ENCODE measurements at places on chromosomes 16 and 17.

DNA sequence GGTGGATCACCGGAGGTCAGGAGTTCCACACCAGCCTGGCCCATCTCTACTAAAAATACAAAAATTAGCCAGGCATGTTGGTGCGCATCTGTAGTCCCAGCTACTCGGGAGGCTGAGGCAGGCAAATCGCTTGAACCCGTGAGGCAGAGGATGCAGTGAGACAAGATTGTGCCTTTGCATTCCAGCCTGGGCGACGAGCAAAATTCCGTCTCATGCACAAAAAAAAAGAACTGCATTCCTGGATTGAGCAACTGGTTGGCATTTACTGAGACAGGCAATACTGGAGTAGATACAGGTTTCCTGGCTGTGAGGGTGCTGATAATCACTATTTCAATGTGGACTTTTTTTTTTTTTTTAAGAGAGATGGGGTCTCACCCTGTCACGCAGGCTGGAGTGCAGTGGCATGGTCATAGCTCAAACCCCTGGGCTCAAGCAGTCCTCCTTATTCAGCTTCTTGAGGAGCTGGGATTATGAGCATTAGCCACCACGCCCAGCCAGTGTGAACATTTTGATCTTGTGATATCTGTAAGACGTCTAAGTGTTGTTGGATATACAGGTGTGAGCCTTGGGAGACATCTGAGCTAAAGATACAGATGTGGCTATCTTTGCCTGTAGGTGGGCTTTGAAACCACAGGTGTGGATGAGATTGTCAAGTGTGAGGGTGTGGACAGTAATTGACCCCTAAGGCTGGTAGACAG, 5.8 kb downstream of the CYB5D2 start:
- DNase-seq: no peak

DNA sequence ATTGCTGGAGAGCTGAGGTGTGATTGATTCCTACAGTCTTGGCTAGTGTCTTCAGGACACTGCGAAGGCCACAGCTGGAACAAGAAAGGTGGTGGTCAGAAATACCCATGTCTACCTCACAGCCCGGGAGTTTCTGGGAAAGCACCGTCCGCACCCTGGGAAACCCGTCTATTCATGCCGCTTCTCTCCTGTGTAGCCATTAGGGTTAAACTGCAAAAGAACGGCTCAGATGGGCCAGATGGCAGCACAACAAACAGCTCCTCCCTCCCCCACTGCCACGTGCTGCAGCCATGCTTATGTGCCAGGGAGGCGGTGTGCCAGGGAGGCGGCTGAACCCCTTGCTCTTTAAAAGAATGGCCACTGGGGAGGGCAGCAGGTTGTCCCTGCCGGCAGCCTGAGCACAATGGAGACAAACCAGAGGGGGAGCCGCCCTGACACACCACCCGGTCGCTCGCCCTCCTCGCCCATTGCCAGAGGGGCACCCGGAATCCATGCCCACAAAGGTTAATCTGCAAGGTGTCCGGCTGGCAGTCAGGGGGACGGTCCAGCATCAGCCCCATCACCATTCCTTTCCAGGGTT, 65.2 kb downstream of the CYTH1 start:
- DNase-seq: peak; percentile 73

DNA sequence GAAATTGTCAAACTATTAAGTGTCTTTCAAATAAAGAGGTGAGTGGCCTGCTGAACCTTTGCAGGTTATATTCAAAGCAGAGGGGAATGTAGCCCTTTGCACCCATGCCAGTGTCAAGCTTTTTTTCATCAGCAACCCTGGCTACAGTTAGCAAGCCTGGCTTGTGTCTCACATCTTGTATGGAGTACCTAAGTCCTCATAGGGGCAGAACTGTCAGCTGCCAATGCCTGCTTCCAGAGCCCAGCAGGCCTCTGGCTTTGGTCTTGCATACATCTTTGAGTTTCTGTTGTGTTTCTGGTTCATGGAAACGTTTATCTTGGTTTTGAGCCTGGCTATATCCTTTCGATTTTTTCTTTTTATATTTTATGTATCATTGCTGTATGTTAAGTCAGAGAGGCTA, 26.8 kb downstream of the REXO5 start:
- no peak for DNase-seq

GRCh38 chr17:55726440-55726839, 3.8 kb upstream of the TMEM100 start:
- no peak for DNase-seq

DNA sequence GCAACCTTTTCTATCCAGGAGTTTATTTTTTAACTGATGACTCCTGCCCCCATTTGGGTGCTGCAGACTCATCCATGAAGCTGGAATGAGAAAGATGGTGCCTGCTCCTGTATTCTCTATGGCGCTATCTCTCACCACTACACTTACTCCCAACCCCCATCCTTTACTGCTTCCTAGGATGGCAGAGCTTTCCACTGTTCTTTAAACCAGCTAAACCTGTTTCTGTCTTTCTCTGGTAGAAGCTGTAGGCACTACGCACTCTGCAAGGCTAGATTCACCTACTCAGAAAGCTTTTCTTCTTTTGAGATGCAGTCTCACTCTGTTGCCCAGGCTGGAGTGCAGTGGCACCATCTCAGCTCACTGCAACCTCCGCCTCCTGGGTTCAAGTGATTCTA, 47.0 kb downstream of the ADAMTS18 start:
- peak; percentile 60 for DNase-seq

DNA sequence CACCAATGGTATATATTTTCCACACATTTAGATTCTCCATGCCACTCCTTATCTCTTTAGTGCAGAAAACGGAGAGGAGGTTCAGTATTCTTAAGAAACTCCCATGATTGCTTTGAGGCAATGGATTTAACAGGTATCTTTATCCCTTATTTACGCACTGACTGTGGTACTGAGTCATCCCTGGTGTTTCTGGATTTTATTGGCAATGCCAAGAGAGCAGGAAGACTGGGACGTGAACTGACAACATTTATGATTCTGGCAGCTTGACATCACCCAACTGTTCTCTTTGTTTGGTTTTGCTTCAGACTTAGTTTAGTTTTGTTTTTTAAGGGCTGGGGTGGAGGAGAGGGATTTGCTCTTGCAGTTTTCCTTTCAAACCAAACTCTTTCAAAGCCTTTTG, 131.4 kb downstream of the WWOX start:
- no peak for DNase-seq

DNA sequence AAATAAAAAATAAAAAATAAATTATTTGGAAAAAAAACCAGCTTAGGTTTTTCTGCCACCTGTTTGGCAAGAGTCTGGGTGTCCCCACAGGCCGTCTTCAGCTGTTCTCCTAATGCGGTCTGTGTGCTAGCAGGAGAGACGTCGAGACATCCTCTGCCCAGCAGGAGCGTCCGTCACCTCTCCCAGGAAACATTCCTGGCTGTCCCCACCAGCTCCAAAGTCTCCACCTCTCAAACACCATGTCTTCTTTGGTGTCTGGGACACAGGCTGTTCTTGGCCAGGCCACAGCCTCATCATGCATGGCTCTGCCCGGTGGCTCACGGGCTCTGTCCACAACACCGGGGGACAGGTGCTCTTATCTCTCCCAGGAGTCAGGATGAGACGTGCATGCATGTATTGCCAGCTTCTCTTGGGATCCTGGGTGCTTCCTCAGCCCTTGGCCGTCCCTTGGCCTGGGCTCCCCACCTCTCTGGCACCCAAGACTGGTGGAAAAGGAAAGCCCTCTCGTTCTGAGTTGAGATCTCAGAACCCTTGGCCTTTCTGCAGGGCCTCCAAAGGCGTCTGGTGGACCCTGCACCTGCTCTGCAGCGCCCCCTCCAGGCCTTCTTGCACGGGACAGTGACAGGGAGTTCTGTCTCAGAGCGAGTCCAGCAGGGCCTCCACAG, 84.9 kb upstream of the CBX4 start:
- peak; percentile 4 for DNase-seq

DNA sequence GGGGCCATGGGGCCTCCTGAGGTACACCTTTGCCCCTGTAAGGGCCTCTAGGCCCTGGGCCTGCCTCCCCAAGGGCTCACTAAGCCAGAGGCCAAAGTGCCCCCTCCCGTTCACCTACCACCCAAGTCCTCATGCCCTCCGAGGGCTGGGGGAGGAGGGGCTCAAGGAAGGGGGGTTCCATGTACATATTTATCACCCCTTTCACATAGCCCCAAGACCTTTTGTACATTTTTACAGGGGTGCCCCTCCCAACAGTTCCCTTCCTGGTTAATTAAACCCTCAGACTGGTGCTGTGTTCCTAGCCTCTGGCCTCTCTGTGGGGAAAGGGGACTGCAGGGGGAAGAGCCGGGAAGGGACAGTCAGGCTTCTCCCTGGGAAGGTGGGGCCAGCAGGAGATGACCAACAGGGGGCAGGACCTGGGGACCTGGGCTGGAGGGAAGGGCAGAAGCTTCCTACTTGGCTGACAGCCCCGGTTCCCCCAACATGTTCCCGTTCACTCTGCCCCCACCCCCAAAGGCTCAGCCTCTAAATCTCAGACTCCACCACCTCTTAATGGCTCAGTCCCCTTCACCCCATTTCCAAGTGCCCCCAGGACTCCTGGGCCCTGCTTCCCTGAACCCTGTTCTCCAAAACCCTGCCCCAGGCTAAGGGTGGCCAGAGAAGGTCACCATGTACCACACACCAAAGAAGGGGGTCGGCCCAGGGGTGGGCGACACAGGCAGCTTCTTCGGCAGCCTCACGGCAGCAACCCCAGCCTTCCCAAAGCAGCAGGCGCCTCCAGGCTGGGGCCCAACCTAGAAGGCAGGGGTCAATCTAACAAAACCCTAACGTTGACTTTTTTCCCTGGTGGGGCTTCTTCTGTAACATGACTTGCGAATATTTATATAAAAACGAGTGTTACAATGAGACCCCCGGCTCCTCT, 11.9 kb downstream of the FBRS start:
- no peak for DNase-seq

GRCh38 chr17:8701754-8702153, 42.9 kb downstream of the CCDC42 start:
- no peak for DNase-seq

DNA sequence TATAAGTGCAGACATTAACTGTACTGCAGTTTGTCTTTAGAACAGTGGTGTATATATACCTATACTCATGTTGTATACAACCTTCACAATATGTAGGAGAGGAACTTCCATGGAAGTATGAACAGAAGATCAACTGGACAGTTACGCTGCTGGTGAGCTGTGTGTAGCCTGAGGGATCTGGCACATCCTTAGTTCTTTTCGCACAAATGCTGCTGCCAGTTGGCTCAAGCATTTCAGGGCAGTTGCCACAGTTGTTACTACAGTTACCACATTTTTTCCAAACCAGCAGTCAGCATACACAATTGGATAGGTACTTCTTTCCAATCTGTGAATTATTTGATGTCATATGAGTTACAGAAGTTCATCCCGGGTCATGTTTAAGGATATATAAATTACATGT, 539.6 kb upstream of the HSBP1 start:
- no peak for DNase-seq

DNA sequence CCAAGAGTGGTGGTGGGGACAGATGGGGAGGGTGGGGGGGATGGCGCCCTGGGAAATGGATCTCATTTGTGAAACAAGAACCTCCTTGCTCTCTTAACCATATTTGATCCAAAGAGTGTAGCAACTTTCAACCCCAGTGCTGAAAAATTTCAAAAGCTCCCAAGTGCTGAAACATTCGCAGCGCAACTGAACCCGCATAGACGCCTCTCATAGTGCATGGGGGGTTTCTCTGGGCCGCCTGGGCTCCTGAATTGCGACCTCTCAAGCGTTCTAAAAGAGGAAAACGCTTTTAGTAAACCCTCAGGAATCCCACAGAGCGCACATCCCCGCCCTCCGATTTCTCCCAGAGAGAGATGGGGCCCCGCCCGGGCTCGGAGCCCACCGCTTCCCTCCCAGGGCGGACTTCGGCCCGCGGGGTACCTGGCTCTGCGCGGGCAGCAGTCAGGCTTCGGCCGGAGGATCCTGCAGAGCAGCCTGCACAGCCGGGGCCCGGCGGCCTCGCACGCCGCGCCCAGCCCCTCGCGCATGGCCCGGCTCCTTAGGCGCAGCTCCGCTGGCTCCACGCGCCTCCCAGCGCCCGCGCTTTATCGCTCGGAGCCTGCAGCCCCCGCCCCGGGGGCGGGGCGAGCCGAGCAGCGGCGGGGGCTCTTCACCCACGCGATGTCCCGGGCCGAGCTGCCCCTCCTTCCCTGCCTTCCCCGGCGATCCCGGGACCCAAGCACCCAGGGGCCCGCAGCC, 7.0 kb downstream of the NOS2 start:
- peak; percentile 48 for DNase-seq

Measured in NCI-H526 treated with DMSO at 0.1 percent for 48 hours (cell line).